Activated T-cell treated with anti-CD3 and anti-CD28 coated beads, Interleukin-2, amount 50 U/mL, for 24 hours (primary cell): ENCODE measurements at places on chromosomes 4 and X.

DNA sequence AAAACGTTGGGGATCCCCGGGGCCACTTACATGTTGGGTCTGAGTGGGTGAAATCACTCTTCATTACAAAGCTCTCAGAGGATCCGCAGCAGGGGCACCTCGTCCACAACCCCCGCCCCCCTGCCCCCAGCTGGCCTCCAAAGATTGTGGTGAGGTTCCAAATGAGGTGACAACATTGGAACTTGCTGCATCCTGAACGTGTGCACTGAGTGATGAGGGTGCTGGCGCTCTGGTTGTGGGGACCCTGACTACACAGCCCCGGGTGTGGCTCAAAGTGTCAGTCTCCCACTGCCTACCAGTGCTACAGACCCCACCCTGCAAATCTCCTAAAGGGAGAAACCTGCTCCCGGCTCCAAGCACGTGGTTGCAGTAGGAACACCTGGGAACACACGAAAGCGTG lies 111.9 kb downstream of the PHKA2 start:
- DNase-seq: no peak

DNA sequence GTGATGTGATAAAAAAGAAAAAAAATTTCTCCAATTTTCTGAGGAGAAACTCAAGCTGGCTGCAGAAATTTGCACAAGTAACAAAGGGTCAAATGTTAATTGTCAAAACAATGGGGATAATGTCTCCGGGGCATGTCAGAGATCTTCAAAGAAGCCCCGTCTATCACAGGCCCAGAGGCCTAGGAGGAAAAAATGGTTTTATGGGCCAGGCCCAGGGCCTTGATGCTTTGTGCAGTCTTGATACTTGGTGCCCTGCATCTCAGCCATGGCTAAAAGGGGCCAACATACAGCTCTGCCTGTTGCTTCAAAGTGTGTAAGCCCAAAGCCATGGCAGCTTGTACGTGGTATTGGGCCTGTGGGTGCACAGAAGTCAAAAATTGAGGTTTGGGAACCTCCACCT lies 961.0 kb downstream of the FAM133A start:
- DNase-seq: no peak

DNA sequence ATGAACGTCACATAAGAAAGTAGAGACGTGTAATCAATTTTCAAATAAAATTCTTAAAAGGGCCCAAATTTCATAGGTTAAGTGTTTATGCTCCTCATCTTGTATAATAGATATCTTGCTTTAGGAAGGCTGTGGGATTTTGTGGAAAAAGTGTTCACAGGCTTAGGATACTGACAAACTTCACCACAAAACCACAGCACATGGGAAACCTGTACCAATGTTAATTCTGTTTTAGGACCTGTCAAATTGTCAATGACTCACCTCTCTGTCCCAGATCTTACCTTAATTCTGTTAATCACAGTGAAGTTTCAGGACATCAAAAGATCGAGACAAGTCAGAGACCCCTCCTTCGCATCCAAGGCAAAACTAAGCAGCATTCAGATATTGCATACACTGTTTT lies 24.2 kb downstream of the FGFBP1 start:
- no peak for DNase-seq

DNA sequence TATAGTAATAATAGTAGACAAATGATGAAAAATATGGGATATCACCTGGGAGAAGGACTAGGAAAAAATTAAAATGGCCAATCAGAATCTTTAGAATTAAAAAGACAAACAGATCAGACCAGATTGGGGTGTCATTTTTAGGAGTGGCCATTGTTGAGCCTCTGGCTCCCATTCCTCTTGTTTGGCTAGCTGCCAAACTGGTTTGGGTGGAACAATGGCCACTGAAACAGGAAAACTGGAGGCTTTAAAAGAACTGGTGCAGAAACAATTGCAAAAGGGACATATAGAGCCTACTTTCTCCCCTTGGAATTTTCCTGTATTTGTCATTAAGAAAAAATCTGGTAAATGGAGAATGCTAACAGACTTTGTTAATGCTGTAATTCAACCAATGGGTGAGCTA lies 294.8 kb upstream of the DKK2 start:
- DNase-seq: no peak

DNA sequence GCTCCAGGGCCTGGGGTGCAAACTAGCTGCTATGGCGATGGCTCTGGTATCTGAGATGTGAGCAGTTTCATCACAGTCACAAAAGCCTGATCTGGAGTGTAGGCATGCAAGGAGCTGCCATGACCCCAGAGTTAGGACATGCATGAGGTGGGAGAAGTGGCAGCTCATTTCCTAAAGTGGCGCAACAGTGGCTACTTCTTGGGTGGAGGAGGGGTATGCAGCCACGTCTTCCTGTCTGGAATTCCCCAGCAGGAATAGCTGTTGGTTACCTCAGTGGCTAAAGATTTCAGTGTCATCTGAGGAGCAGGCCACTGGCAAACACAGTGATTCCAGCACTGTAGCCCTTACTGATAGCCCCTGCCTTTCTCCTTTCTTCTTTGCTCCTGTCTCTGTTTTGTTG lies 1382.5 kb downstream of the C4orf33 start:
- DNase-seq: no peak

- DNase-seq: no peak
Observed at GRCh38 chrX:66654411-66654810, 15.5 kb upstream of the EDA2R start.

DNA sequence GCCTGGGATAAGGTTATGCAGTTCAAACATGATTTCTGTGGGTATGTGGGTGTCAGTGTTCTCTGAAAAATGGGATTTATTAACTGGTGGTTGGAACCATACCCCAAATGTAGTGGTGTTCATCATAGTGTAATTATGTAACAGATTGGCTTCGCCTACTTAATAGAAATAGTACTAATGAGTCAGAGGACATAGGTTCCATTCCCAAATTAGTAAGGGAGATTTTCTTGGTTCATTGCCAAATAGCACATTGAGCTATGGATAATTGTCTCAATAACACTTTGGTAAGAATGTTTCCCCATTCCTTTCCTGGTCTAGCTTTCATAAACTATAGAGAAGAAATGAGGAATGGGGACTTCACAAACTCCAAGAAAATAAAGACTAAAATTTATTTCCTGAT lies 20.5 kb upstream of the CYBB start:
- DNase-seq: no peak

DNA sequence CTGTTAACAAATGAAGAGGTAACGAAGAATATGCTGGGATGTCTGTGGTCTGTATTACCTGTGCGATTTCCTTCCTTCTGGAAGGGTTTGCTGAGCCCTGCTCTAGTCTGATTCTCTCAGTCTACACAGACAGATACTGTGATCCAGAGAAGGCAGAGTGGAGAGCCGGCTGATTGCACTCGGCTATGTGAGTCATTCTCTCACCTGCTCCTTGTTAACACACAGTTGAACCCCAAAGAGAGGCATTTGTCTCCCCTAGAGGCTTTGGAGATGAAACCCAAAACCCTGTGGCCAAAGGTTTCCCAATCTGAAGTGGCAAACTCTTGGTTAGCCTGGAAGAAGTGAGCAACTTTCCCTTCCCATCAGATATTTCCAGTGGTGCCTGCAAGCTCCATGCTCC lies 78.1 kb upstream of the GPC4 start:
- DNase-seq: no peak

GRCh38 chrX:9604111-9604907 lies 139.5 kb downstream of the TBL1X start:
- no peak for DNase-seq

DNA sequence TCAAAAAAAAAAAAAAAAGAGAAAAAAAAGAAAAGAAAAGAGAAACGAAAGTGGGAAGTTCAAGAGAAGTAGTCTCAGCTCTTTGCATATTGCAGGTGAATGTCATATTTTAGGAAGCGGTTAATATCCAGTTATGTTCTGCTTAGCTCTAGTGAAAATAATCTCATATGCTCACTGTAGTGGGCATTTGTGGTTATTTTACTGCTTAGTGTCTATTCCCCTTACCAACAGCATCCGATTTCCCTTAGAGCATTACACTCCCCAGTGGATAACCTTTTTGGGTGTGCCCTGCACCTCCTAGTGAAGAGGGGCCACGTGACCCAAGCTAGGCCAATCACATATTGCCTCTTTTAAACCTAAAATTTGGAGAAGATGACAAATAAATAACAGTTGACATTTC lies 111.2 kb upstream of the ZNF827 start:
- DNase-seq: no peak

DNA sequence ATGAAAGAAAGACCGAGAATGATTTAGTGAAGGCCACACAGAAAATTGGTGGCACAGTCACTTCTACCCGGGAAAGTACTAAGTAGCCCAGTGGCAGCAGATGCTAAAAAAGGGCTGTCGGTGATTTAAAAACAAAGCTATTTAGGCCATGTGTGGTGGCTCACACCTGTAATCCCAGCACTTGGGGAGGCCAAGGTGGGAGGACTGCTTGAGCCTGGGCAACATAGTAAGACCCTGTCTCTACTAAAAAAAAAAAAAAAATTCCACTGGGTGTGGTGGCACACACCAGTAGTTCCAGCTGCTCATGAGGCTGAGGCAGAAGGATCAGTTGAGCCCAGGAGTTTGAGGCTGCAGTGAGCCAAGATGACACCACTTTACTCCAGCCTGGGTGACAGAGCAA lies 144.2 kb downstream of the CBR4 start:
- no peak for DNase-seq

- no peak for DNase-seq
Observed at GRCh38 chrX:25001808-25002660, 13.7 kb downstream of the ARX start.

DNA sequence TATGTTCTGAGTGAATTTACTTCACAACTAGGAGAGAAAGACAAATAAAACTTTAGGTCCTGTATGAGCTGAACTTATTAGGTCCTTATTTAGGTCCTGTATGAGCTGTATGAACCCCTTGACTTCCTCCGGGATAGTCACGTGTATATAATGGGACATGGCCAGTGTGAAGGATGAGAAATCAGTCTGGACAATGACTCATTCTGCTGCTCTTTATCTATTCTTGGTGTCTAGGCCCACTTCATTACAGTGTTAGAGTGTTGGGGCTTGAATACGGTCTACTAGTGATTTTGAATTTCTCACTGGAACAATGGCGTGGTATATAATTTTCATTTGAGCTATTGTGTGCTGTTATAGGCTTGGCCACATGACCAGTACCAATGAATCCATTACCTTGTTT lies 21.9 kb downstream of the STK26 start:
- no peak for DNase-seq

DNA sequence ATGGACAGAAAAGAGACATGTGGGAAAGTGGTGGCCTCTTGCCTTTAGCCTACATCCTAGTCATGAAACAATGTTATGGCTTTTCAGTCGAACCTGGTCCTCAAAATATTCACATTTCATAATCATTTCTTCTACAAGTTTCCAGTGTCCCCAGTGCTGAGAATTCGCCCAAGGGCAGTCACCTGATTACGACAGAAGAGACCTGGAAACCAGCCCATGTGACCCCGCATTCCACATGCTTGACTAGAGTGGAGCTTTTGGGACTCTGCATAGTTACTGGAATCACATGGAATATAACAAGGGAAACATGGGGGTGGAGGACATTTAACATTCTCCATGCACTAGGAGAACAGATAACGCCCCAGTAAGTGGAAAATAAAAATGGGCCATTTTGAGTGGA lies 100.1 kb downstream of the PPARGC1A start:
- no peak for DNase-seq
